ENCODE measurements at places on chromosomes 13 and 19.

DNA sequence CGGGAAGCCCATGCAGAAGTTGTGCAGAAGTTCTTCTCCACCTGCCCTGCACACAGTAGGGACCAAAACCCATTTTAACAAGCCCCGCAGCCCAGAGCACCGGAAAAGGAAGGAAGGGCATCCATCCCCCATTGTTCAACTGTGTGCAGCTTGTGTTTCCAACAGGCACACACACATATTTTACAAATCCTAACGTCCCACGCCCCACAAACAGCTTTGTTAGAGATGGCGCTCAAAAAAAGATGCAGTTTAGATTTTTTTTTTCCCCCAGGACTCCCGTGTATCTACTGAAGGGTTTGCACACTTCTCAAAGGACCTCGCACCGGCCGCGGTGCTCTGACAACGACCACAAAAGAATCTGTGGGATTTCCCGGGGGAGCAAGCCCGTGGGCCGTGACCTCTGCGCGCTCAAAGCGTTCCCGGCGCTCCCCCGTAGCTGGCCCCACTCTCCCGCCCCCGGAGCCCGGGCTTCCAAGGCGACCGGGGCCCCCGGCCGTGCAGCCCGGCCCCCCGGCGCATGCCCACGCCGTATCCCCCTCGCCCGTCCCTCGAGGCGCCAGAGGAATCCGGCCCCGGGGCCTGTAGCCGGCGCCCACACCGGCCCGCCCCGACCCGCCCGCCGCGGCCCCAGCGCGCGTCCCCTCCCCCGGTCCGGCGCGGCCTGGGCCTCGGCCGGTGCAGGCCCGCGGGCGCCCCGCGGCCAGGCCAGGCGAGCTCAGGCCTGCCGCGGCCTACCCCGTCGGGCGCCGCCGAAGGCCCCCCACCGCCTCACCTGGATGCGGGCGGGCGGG, 523 bp downstream of the ELAVL1 start:
- DNase-seq: no peak

DNA sequence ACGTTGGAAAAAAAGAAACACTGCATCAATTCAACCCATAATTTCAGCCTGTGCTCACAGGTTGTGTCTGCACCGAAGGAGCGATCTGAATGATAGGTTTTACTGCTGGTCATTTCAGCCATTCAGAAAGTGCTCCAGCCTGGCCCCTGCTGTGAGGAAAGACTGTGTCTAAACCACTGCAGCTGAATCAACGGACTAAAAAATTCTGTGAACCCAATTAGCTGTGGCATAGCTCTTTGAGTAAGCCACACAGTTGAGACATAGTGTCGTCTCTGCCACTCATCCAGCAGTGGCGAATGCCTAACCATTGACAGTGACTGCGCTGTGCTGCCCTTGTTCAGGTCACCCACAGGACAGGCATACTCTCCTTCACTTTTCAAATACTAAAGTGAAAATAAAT, 179.8 kb downstream of the COG6 start:
- no peak for DNase-seq

- no peak for DNase-seq
Measured at GRCh38 chr13:101401196-101401595, 15.1 kb downstream of the NALCN start.

GRCh38 chr19:51277112-51277511, 26.2 kb downstream of the SIGLECL1 start:
- DNase-seq: no peak

- DNase-seq: no peak
Measured at GRCh38 chr19:44725684-44726083, 22.8 kb upstream of the BCL3 start.

- DNase-seq: no peak
Measured at GRCh38 chr13:72194523-72194922, 327.5 kb upstream of the DACH1 start.

DNA sequence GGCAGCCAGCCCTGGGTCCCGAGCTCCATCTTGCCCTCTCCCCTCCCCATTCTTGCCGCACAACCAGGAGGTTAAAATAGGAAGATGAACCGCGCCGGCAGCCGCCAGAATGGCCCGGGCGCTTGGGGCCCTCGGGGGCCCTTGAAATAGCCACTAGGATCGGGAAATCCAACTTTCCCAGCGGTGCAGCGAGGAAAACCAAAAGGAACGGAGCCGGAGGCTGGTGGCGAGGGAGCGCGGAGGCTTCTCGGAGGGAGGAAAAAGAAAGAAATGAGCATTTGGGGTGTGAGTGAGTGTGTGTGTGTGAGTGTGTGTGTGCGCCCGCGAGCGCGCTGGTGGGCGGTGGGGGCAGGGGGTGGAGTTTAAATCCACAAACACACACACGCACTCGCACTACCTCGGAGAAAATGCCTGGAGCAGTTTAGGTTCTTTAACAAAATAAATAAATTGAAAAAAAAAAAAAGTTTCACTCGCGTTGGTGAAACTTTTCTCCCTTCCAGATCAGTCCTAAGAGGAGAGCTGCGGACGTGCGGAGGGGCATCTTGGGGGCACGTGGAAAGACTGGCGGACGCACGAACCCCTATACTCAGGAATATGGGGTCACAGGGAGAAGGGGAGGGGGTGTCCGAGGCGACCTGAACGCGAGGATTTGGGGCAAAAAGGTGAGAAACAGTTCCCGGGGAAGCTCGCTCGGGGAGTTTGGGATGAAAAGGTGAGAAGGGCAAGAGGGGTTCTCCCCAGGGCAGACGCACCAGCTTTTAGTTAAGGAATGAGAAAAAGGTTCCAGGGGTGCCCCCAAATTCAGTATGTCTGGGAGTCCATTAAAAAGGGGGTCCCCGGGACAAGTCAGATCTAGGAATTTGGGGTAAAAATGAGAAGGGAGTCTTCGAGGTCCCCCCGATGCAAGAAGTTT, 1.3 kb downstream of the RFX2 start:
- peak; percentile 45 for DNase-seq

GRCh38 chr13:40994581-40995230, 24.4 kb downstream of the ELF1 start:
- DNase-seq: no peak

- DNase-seq: no peak
Measured at GRCh38 chr19:53961523-53962356, 997 bp upstream of the CACNG8 start.

DNA sequence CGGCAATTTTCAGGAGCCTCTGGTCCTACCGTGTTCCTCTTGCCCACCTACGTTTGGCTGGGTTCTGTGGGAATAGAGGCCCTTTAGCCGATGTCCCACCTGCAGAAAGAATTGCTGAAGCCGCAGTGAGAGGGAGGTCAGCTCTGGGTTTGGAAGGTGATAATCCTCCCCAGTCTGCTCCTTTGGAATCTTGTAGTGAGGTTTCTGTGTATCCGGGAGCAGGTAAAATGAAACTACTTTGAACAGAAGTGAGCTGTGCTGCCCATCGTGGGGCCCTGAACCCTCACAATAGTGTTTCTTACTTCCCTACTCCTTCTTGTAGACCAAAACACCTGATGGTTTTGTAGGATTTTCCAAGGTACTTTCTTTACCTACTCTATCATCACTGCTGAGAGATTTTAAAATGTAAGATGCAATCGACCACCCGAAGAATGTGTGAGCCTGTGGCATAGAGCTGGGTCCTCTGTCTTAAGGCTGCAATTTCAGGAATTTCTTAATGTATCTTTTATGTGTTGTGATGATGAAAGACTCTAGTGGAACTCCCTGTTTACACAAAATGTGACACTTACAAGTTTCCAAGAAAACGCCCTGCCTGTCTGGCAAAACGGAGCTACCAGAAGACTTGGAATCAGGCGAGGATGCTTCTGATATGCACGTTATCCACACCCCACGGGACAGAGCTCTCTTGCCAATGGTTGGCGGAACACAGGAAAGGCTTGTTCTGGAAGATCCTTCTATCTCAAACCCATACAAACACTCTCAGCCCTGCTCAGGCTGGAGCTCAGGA, 76.1 kb downstream of the RGCC start:
- DNase-seq: no peak

- no peak for DNase-seq
Measured at GRCh38 chr13:50783717-50784290, 59.7 kb downstream of the DLEU7 start.

DNA sequence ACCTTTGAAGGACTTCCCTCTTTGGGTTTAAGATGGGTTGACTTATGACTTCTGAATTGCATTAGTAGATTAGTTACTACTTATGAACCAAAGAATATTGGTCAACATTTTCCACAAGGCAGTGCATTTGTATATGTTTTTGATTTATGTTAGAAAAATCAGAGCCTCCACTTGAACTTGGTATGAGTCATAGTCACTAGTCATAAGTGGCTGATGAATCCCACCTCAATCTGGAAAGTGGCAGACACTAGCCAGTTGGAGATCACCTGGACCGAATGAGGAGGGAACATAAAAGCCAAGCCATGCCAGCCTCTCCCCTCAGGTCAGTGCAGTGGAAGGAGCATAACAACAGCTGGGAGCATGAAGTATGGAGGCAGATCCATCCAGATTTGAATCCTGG, 39.3 kb upstream of the SPART start:
- DNase-seq: no peak

- DNase-seq: no peak
Measured at GRCh38 chr19:676339-677105, at the start of gene FSTL3. Gene FSTL3, plus strand, starts transcription at chr19:676392. Its CDS starts 32 bp downstream, at chr19:676424.

DNA sequence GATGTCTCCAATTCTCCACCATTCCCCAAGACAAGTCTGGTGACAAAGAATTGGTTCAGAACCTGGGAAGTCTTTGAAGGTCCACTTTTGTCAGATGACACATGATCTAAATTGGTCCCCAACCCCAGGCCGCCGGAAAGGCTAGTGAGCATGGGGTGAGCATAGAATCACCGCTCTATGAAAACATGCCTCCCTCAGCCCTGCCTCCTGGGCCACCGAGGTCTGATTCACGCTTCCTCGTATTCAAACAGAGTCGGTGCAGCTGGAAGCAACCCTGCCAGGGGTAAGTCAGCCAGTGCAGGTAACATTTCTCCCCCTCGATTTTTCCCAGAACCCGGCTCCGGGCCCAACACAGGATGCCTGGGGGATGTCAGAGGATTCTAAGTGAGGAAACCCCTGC, 33.9 kb upstream of the KLF2 start:
- no peak for DNase-seq

DNA sequence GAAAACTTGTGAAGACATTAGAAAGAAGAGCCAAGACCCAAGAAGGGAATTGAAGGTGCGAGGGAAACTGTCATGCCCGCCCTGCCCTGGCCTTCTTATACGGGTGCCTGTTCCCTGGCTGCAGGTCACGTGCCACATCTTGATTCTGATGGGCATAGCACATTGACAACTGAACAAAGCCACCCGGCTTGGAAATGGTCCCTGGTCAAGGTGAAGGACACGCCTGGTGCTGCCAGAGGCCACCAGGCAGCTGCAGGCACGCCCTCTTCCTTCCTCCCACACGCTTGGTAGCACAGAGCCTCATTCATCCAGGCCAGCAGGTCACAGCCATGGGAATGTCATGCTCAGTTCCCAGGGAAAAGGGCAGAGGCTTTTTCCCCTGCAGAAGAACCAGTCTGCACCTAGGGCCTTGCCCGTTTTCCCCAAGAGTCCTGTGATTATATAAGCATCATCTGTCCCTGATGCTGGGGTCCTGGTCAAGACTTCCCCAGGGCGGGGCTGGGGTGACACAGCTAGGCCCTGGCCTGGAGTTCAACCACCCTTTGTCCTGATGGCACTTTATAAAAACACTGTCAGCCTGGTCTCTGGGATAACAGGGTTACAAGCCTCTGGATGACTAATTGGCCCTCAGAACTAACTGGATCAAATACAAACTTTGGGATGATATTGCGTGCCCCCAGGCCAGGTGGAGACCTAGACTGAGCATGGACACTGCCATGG, 56.0 kb downstream of the CDADC1 start:
- DNase-seq: no peak

DNA sequence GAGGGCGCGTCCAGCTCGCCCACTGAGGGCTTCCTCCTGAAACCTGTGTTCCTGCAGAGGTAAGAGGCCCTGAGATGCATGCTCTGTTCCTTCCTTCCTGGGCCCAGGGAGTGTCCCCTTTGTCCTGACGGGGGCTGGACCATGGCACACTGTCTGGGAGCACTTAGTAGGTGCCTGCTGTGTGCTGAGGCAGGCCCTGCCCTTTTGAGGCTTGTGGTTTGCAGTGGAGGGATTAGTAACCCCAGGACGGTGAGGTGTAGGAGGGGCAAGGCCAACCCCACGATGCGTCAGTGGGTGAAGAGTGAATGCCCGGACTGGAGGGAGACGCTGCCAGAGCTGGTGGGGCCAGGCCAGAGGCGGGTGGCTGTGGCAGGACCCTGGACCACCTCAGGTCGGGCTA, 11.2 kb upstream of the F2RL3 start:
- no peak for DNase-seq

DNA sequence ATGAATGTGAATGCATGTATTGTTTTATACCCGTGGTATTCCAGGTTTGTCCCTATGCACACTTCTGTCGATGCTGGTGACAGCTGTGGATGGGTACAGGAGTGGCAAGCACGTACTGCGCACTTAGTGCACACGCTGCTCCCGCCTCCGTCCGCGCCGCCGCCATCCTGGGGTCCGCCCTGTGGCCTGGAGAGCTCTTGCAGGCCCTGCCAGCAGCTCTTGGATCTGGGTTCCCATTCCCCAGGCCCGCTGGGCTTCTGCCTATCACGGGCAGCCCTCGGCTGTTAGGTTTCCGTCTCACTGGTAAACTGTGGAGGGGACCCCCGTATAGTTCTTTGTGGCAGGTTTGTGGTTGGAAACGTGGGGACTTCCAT, 4.0 kb downstream of the GNA11 start:
- DNase-seq: no peak

GRCh38 chr19:31496076-31496475, 146.8 kb upstream of the TSHZ3 start:
- no peak for DNase-seq

GRCh38 chr19:33734913-33735312, 61.8 kb upstream of the KCTD15 start:
- no peak for DNase-seq

DNA sequence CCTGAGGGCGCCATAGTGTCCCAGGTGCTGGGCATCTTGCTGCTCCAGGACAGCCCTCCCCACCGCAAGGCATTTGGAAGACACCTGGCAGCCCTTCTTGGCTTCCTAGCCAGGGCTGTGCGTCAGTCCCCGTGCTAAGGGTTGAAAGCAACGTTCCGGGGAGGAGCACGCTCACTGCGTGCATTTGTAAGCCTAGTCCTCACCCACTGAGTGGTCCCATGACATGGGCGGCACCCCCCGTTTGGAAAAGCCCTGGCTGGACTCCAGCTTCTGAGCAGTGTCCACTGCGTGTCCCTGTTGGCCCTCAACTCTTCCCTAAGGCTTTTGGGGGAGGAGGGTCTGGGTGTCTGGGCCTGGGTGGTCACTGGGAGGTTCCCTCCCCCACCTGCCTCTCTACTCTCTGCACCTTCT, 76.3 kb upstream of the GPR183 start:
- no peak for DNase-seq

GRCh38 chr13:49481788-49482187, 14.0 kb upstream of the PHF11 start:
- no peak for DNase-seq

GRCh38 chr13:50130123-50130946, 115.1 kb downstream of the KCNRG start:
- DNase-seq: no peak
